ENCODE measurements at places on chromosomes 11 and 22. TPM values are rescaled to one million over a fixed set of nuclear protein-coding genes. Genes with fewer than 3 reads are reported as not detected.

DNA sequence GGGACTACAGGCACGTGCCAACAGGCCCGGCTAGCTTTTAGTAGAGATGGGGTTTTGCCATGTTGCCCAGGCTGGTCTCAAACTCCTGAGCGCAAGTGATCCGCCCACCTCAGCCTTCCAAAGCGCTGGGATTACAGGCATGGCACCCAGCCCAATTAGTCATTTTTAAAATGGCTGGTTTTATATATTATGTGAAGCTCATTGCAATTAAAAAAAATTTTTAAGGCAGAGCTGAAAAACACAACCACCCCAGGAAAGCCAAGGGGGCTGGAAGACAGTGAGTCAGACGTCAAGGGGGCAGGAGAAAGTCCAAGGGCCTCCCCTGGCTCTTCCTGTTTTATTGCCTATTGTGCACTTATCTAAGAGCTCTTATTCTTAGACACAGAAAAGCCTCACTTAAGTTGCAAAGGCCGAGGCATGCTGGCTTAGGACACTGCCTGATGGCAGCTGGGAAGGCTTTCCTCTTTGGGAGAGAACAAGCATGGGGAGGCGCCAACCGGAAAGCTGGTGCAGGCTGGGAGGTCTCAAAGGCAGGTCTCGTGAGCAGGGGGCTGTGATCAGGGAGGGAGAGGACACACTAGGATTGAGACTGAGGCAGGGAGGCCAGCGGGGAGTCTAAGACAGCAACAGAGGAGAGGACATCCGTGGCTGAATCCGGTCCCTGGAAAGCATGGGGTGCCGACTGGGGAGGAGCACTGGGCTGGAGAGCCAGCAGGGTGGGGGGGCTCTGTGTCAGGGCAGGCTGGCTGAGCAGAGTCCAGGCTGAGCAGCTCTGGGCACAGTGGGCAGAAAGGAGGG, 11.1 kb upstream of the OSM start:
- peak; percentile 14 for ATAC-seq

GRCh38 chr11:70420496-70420895, 22.2 kb downstream of the CTTN start:
- ATAC-seq: no peak

DNA sequence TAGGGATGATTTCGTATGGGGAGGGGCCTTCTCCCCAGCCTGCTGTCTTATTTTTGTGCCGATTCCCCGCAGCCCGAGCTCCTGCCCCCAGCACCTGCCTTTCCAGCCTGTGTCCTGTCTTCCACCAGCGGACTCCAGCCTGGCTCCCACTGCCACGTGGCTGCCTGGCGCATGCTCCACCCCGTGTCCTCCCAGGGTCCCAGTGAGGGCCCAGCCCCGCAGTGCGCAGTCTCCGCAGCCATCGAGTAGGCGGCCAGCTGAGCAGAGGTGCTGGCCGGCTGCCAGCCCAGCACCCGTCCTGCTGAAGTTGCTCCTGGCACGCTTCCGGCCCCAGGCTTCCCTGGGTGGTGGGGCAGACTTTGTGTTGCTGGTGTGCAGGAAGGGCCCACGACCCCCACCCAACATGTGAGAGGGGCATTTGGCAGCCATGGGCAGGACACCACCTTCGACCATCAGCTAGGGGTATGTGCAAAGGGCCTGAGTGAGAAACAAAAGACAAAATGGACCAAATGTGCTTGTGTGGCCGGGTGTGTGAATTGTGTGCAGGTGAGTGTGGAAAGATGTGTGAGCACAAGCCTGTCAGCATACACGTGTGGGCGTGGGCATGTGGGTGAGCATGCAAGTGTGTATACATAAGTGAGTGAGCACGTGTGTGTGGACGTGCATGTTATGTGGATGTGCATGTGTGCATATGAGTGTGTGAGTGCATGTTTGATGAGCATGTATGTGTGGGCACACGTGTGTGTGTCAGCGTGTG, 55.9 kb downstream of the RTN4R start:
- ATAC-seq: peak; percentile 26

- peak; percentile 6 for ATAC-seq
These were observed 46.8 kb downstream of the MACROD1 start for GRCh38 chr11:64118876-64119665.

DNA sequence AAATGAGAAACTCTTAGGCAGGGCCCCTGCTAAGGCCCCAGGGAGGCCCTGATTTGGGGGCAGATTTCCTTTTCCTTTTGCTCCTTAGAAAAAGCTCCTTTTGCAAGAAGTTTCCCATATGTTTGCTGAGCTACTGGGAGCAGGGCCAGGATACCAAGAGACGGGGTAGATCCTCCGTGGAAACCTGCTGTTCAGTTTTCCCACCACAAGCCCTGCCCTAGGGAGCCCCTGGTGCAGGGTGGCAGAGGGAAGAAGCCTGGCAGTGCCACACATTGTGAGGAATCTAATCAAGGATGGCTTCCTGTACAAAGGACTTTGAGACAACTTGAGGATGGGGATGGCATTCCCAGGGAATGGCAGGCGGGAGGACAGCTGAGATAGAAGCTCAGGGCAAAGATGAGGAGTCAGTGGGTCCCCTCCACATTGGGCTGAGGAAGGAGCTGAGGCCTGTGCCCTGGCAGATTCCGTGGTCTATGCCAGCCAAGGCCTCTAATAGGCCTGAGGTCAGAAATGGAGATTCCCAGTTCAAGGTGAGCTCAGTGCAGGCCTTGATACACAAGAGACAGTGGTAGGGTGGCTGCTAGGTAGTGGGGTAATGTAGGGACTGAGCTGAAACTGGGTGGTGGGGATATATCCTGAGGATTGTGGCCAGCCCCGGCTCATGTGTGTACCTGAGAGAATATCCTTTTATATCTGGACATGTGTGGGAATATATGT, 15.0 kb downstream of the TUB start:
- no peak for ATAC-seq

Gene INS
- not detected for total RNA-seq

Gene CHRDL2
- total RNA-seq: not detected

Gene MED19
- total RNA-seq: 23.7 TPM
